ENCODE measurements at places on chromosomes 7 and 10. TPM values are rescaled to one million over a fixed set of nuclear protein-coding genes. Genes with fewer than 3 reads are reported as not detected.

- no peak for DNase-seq
Observed at GRCh38 chr7:116176226-116176625, 34.1 kb upstream of the TES start.

The ITIH5 gene
- 25.9 TPM for polyA plus RNA-seq

- no peak for DNase-seq
Observed at GRCh38 chr10:33722067-33722466, 387.6 kb upstream of the NRP1 start.

DNA sequence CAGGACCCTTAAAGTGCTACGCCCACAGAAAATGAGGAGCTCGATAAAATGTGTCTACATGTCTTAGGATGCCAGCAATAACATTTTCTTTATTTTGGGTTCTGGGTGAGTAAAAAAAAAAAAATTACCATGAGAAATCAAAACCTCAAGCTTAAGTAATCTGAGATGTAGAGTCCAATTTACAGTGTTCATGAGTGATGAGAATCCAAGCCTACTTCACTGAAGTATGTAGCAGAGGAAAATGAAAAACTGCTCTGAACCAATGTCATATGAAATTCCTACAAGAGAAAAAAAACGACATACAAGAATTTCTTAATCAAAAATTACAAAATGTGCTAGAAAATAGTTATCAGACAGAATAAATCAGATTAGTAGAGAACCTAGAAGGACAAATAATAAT is 274.4 kb downstream of the HTR7 start:
- no peak for DNase-seq

DNA sequence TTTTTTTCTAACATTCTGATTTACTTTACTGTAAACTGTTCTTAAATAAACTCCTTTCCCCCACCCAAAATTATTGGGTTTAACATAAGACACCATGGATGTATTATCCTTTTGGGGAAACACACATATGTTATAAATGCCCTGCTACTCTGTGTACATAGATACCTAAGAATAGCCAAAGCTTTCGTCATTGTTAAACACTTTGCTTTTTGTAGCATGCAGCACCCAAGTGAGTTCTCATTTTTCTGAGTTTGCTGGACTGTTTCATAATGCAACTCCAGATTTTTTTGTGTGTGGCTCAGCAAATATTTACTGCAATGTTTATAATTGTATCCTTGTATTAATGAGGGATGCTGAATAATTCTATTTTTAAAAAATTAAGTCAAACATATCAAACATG is 86.9 kb downstream of the VTI1A start:
- DNase-seq: no peak

The GJD4 gene
- polyA plus RNA-seq: not detected

Measured in right renal cortex interstitium (tissue), 3 donors.